Activated naive CD8-positive, alpha-beta T cell treated with anti-CD3 and anti-CD28 coated beads, Interleukin-2, amount 50 U/mL, for 24 hours (primary cell): ENCODE measurements at places on chromosomes 3 and 15.

- no peak overlapping the region for H3K27ac ChIP-seq
- peaks cover 32% of the 10 kb centered on the region for H3K36me3 ChIP-seq
- H3K4me1 ChIP-seq = peaks cover 20% of the 10 kb centered on the region
- DNase-seq = no peak
Measured at GRCh38 chr15:51874751-51875644, 45.5 kb downstream of the TMOD3 start.

GRCh38 chr15:64249406-64249805 lies 86.6 kb upstream of the PPIB start:
- DNase-seq = no peak
- H3K4me1 ChIP-seq = peaks cover 45% of the 10 kb centered on the region
- no peak overlapping the region for H3K4me3 ChIP-seq

DNA sequence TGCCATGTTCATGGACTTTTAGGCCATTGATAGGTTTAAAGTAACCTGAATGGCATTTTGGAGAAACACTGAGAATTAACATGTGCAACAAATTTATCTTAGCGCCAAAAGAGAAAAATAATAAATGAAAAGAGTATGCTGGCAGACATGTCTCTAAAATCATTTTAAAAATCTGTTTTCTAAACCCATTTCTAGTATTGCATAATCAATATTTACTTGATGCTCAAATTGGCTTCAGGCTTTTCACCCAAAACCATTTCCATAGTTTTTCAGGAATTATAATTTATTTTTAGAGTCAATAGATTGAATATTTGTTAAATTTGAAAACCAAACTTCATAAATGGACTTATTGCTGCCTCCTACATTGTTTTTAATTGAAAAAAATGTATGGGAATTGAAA lies 423.0 kb downstream of the PLOD2 start:
- H3K4me3 ChIP-seq = no peak overlapping the region
- DNase-seq = no peak
- H3K27me3 ChIP-seq = no peaks in the 10 kb centered on the region
- no peaks in the 10 kb centered on the region for H3K4me1 ChIP-seq

- peaks cover 42% of the 10 kb centered on the region for H3K27me3 ChIP-seq
- H3K27ac ChIP-seq = no peak overlapping the region
- no peak overlapping the region for H3K4me3 ChIP-seq
- no peaks in the 10 kb centered on the region for H3K36me3 ChIP-seq
- peaks cover 11% of the 10 kb centered on the region for H3K4me1 ChIP-seq
Measured at GRCh38 chr3:170420307-170420821, 1.7 kb downstream of the CLDN11 start.

DNA sequence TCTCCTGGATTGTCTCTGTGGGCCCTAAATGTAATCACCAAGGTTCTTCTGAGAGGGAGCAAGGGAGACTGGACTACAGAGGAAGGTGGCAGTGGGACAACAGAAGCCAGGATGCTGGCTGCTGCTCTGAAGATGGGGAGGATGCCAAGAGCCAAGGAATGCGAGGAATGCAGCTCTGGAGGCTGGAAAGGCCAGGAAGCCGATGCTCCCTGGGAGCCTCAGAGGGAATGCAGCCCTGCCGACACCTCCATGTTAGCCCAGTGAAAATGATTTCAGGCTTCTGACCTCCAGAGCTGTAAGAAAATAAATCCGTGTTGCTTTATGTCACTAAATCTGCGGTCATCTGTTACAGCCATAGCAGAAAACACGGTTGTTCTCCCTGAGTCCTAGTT lies 44.1 kb downstream of the UMPS start:
- no peak overlapping the region for H3K4me3 ChIP-seq
- H3K4me1 ChIP-seq = no peaks in the 10 kb centered on the region
- H3K36me3 ChIP-seq = no peaks in the 10 kb centered on the region
- DNase-seq = no peak

DNA sequence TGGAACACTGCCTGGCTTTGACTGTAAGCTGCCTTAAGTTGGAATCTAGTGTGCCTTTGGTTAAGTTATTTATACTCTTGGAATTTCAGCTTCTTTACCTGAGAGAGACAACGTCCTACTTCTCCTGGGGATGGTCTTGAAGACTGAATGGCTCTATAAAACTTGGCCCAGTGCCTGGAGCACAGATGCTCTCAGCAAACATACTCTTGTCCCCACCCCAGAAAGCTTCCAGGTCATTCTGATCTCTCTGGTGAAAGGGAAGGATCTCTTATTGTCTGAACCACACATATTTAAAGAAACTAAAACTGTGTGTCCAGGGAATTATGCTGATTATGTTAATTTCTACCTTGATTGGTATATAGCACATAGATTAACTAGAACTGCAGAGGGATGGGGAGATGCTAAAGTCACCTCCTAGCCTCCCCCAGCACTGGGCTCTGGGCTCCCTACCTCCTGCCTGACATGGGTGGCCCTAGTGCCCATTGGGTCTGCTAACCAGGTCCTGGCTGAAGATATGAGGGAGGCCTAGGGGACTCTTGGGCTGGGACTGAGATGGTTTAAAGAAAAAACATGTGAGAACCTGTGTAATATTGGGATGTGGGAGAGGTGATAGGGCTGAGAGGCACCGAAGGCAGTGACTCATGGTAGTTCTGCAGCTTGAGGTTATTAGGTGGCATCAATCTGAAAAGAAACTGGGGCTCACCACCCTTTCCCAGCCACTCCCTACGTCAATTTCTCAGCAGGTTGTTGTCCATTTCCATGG lies 171.0 kb downstream of the RPLP1 start:
- peaks cover 37% of the 10 kb centered on the region for H3K27me3 ChIP-seq
- H3K4me3 ChIP-seq = no peak overlapping the region
- no peaks in the 10 kb centered on the region for H3K36me3 ChIP-seq
- peaks cover 19% of the 10 kb centered on the region for H3K4me1 ChIP-seq

GRCh38 chr3:156587760-156588069 lies 32.8 kb upstream of the SSR3 start:
- no peak overlapping the region for H3K4me3 ChIP-seq
- H3K4me1 ChIP-seq = peaks cover 3% of the 10 kb centered on the region
- DNase-seq = no peak
- no peaks in the 10 kb centered on the region for H3K36me3 ChIP-seq
- no peaks in the 10 kb centered on the region for H3K27me3 ChIP-seq
- H3K27ac ChIP-seq = no peak overlapping the region

GRCh38 chr15:86061581-86061980 lies 18.1 kb upstream of the AGBL1 start:
- H3K27me3 ChIP-seq = peaks cover 7% of the 10 kb centered on the region
- H3K36me3 ChIP-seq = no peaks in the 10 kb centered on the region
- no peaks in the 10 kb centered on the region for H3K4me1 ChIP-seq
- no peak overlapping the region for H3K4me3 ChIP-seq
- no peak overlapping the region for H3K27ac ChIP-seq

GRCh38 chr3:123590685-123591450 lies 6.0 kb upstream of the HACD2 start:
- no peak overlapping the region for H3K4me3 ChIP-seq
- no peaks in the 10 kb centered on the region for H3K27me3 ChIP-seq
- H3K27ac ChIP-seq = no peak overlapping the region
- H3K4me1 ChIP-seq = peaks cover 2% of the 10 kb centered on the region
- no peak for DNase-seq

- no peaks in the 10 kb centered on the region for H3K27me3 ChIP-seq
- H3K36me3 ChIP-seq = no peaks in the 10 kb centered on the region
- no peak within 1 kb of the TSS for H3K4me3 ChIP-seq
- H3K27ac ChIP-seq = no peak within 1 kb of the TSS
- DNase-seq = no peak
Measured at GRCh38 chr3:1092771-1093170, at the start of gene CNTN6. Gene CNTN6 (plus strand): TSS chr3:1093024. CDS start chr3:1148009, 54,985 bp downstream.

DNA sequence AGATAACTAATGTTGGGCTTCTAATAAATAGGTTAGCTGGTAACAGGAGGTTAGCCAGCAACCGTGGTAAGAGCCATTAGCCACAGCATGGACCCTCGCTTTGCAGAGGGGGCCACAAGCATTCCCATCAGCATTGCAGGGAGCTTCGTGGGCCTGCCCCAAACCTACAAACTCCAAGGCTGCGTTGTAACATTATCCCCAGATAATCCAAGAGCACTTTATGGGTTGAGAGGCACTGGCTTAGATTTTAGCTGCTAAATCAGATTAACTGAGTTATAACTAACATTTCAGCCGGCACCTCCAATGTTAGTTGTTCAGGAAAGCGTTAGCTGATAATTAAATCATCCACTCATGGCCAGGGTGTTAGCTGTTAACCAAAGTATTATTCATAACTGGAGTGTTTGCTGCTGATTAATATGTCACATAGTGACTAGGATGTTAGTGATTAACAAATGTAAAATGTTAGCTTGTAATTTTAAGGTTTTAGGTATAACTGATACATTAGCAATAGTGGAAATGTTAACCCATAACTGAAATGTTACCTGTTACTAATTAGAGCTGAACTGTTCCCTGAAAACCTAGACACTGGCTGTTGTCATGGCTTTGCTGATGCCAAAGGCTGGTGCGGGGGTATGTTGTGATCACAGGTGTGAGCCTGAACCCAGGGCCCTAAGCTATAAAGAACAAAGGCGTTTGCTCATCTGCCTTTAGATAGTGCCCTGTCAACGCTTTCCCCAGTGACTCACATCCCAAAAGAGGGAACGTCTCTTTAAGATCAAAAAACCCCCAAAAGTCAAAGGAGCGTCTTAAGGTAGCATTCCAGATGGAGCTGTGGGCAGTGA lies 56.2 kb downstream of the SLC6A6 start:
- DNase-seq = no peak
- no peaks in the 10 kb centered on the region for H3K27me3 ChIP-seq
- peaks cover 31% of the 10 kb centered on the region for H3K36me3 ChIP-seq
- no peak overlapping the region for H3K4me3 ChIP-seq

DNA sequence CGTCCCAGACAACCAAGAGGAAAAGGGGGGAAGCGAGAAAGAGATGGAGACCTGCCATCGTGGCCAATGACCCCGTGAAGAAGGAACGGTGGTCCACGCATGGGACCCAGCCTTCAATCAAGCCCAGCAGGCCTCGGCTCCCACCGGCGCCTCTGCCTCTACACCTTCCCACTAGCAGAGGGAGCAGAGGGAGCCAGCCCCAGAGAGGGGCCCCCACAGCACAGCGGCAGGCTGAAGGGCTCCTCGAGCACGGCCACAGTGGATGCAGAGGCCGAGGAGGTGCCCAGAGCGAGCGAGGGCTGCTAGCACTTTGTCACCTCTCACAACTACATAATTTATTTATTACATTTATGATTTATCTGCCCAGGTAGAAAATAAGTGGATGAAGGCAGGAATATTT lies 68.4 kb upstream of the TOPAZ1 start:
- no peak overlapping the region for H3K4me3 ChIP-seq
- peaks cover 19% of the 10 kb centered on the region for H3K27me3 ChIP-seq
- DNase-seq = no peak
- no peaks in the 10 kb centered on the region for H3K36me3 ChIP-seq

DNA sequence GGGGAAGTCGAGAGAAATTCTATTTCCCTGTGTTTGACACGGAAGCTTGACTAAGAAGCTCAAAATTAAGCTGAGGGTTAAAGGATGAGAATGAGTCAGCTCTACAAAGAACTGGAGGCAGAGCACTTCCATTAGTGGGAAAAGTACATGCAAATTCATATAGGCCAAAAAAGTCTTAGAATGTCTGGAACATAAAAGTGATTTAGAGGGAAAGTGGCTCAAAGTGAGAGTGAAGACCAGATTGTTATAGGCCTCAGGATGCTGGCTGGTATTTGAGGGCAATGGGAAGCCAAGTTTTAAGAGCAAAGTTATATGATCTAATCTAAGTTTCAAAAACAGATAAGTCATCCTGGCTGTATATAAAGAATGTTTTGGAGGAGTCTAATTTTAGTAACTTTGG lies 857.3 kb downstream of the NAALADL2 start:
- no peak overlapping the region for H3K4me3 ChIP-seq
- DNase-seq = no peak
- H3K27ac ChIP-seq = no peak overlapping the region

DNA sequence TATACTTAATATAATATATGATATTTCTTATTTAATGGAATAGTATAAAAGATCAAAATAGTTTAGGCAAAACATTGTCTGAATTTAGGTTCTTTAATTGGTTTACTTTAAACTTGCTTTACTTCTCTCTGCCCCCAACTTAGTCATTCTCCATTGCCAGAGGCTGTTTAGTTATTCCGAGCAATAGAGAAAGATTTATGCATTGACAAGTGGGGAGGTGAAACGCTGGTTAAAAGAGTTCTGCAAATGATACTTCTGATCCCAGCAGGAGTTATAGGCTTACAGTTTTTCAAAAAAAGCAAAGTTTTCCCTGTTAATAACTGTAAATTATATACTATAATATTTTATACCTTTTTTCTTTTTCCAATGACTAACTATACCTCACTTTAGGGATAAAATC lies 145.4 kb downstream of the EPHA3 start:
- no peaks in the 10 kb centered on the region for H3K36me3 ChIP-seq
- H3K4me3 ChIP-seq = no peak overlapping the region
- DNase-seq = no peak
- no peak overlapping the region for H3K27ac ChIP-seq
- H3K27me3 ChIP-seq = no peaks in the 10 kb centered on the region

- no peaks in the 10 kb centered on the region for H3K36me3 ChIP-seq
- DNase-seq = no peak
- peaks cover 9% of the 10 kb centered on the region for H3K4me1 ChIP-seq
- peaks cover 29% of the 10 kb centered on the region for H3K27me3 ChIP-seq
Measured at GRCh38 chr3:45214061-45214680, 11.9 kb downstream of the TMEM158 start.

DNA sequence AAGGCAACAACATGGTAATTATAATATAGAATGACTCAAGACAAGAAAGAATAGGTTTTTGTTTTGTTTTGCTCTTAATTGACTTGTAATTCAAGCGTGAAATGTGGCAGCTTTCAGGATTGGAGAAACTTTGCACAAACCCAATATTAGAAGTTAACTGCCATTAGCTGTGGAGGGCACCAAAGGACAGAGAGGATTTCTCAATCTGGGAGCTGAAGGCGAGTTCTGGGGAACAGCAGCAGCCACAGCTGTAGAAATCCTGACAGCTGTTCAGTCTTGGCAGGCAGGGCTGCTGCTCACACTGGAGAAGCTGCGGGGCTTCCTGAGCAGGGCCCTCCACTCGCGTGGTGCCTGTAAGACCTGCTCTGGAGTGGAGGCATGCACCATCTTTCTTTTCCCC lies 182.2 kb upstream of the IL12A start:
- no peaks in the 10 kb centered on the region for H3K36me3 ChIP-seq
- H3K27me3 ChIP-seq = peaks cover 6% of the 10 kb centered on the region

GRCh38 chr3:69941439-69942176 lies 57.9 kb upstream of the SAMMSON start:
- H3K27me3 ChIP-seq = peaks cover 2% of the 10 kb centered on the region
- no peak overlapping the region for H3K27ac ChIP-seq
- no peaks in the 10 kb centered on the region for H3K36me3 ChIP-seq
- no peak overlapping the region for H3K4me3 ChIP-seq
- H3K4me1 ChIP-seq = no peaks in the 10 kb centered on the region

DNA sequence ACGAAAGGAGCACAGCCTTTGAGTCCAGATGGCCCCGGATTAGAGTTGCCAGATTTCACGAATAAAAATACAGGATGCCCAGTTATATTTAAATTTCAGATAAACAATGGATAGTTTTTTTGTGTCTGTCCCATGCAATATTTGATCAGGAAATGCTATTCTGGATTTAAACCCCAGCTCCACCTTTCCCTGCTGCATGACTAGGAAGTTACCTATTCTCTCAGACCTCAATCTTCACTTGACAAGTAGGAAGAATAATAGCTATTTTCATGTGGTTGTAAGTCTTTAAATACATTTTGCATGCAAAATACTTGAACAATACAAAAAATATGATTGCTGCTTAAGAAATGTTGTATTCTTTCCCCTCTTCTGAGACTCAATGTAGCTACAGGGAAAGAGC lies 125.3 kb upstream of the P2RY1 start:
- H3K36me3 ChIP-seq = no peaks in the 10 kb centered on the region
- H3K27ac ChIP-seq = no peak overlapping the region
- no peak for DNase-seq
- no peaks in the 10 kb centered on the region for H3K4me1 ChIP-seq
- H3K27me3 ChIP-seq = peaks cover 3% of the 10 kb centered on the region

- no peak overlapping the region for H3K27ac ChIP-seq
- H3K4me3 ChIP-seq = no peak overlapping the region
- H3K36me3 ChIP-seq = no peaks in the 10 kb centered on the region
- H3K4me1 ChIP-seq = peaks cover 3% of the 10 kb centered on the region
Measured at GRCh38 chr3:59250600-59250999, 200.8 kb upstream of the CFAP20DC start.
